ENCODE measurements at places on chromosomes 1 and 21. TPM values are rescaled to one million over a fixed set of nuclear protein-coding genes. Genes with fewer than 3 reads are reported as not detected.

The KRTAP11-1 gene
- not detected for polyA plus RNA-seq

The TMPRSS15 gene
- 3.9 TPM for polyA plus RNA-seq

The KLHDC9 gene
- 7.9 TPM for polyA plus RNA-seq

The CYP4Z1 gene
- 0.15 TPM for polyA plus RNA-seq

The SLAMF7 gene
- not detected for polyA plus RNA-seq

The CNKSR1 gene
- polyA plus RNA-seq = 4.9 TPM

GRCh38 chr1:184022668-184023067, 14.9 kb downstream of the COLGALT2 start:
- no peak for DNase-seq

DNA sequence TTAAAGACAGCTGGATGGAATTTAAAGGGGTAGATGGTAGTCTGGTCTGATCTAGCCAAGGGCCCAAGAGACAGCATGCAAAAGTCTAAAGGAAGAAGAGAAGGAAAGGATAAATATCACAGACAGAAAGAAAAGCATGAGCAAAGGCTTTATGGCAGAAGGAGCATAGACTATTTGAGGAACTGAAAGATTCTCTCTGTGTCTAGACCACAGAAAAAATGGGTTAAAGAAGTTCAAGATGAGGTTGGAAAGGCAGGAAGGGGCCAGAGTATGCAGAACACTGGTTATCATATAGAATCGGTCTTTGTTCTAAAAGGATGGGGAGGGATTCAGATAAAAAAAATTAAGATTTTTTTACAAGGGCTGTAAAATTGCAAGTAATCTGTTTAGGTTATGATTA, 136.8 kb upstream of the SGIP1 start:
- no peak for DNase-seq

DNA sequence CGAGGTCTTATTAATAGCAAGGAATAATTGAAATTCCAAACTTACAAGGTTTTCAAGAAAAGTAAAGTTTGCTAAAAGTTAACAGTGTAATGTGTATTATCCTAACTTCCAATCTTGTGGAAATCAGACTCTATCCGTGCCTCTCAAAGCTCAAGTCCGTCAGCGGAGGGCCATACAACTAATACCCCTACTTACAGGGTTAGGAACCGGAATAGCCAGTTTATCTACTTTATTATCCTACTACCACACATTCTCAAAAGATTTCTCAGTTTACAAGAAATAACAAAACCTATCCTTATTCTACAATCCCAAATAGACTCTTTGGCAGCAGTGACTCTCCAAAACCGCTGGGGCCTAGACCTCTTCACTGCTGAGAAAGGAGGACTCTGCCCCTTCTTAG, 457.8 kb downstream of the PTPRC start:
- DNase-seq = no peak

GRCh38 chr1:206768472-206769303, 1.9 kb upstream of the IL19 start:
- no peak for DNase-seq

DNA sequence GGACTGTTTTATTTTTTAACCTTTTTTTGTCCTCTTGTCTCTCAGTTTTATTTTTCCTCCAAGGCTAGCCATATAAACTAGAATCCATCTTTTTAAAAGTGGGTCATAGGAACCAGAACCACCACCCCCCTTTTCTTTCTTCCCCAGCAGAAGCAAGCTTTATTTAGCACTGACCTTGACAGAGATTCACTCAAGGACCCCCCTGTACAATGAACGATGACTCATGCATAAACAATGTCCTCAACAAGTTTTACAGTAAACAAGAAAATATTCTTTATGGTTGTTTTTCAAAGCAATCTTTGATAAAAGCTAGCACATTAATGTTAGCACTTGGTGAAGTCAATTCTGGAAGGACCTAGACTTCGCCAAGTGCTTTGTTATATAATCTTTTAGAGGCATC, 14.1 kb downstream of the PKN2 start:
- DNase-seq = no peak

DNA sequence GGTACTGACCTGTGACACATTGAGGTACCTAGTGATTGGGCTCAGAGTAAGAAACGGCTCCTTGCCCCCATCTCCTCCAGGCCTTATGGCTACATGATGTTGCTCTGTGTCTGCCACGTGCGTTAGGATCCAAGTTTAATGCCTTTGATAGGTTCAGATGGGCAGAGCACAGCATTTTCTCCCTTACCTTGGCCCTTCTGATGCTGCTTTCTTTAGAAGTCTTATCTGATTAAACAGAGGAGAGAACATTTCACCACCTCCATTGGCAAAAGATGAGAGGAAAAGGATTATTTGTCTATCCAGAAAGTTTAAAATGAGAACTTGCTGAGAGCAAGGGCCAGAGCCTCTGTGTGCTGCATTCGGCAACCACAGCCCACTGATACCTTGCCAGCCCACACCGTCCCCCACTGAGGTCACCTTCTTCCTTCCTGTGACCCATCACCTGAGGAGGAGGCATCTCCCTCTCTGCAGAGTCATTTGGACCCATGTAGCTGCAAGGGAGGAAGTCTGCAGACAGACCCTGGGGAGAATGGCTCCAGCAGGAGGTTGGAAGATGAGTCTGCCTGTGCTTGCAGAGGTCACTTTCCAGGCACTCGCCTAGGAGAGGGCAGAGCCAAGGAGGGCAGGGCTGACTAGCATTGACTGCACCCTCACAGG, 16.7 kb downstream of the SHISA4 start:
- no peak for DNase-seq

GRCh38 chr1:53398576-53399365, 60.4 kb upstream of the DMRTB1 start:
- no peak for DNase-seq

- DNase-seq = no peak
Observed at GRCh38 chr1:176773038-176773437, 310.1 kb downstream of the PAPPA2 start.

DNA sequence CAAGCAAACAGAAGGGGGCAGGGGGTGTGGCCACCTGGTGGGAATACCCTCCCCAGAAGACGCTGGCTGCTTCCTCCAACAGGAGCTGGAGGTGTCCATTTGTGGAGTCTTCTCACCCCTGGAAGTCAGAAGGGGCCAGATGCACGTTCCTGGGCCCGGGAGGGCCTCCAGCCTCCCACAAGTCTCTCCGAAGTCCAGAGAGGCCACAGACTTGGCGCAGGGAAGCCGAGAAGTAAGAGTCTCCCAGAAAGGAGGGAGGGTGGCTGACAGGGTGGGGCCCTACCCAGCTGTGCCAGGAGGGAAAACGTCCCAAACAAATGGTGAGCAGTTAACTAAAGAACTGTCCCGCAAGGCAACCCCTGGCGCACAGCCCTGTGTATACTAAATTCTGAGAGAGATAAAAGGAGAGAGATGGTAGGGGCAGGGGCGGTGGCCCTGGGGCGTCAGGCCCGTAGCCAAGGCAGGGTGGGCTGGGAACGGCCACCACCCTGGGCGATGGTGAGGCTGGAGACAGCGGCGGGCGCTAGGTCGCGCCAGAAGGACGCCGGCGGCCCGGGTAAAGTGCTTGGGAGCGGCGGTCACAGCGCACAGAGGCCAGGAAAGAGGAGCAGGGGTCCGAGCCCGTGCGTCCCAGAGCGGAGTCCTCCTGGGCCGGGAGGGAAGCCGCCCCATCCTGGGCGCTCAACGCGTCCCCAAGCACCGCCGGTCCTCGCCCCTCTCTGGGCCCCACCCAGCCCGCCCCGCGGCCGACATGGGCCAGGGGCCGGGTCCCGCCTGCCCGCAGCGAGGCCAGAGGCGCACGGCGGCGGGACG, 1.2 kb downstream of the CHD5 start:
- no peak for DNase-seq

DNA sequence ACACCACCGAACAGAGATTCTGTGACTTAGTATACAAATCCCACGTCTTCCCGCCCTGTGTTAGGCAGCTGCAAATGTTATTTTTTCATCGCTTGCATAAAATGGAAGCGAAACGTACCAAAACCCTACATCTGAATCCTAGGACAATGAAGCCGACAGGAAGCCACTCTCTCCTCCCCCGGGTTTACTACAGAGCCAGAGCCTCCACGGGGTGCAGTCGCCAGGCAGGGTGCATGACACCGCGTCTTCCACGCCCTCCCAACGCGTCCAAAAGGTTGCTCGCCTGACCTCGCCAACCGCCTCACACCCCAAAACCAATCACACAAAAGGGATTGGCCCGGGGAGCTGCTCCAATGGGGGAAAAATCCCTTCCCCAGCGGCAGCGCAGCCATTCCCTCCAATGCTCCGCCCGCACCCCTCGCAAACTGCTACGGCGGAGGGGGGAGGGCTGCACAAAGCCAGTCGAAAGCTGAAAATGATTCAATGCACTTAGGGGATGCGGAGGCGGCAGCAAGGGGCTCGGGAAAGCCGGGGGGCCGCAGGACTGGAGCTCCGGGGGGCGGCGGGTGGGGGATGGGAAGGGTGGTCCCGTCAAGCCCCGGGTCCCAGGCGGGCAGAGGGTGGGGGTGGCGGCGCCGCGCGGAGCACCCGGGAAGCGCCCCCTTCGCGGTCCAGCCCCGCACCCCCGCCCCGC, 701 bp downstream of the CEP170 start:
- peak; percentile 89 for DNase-seq

DNA sequence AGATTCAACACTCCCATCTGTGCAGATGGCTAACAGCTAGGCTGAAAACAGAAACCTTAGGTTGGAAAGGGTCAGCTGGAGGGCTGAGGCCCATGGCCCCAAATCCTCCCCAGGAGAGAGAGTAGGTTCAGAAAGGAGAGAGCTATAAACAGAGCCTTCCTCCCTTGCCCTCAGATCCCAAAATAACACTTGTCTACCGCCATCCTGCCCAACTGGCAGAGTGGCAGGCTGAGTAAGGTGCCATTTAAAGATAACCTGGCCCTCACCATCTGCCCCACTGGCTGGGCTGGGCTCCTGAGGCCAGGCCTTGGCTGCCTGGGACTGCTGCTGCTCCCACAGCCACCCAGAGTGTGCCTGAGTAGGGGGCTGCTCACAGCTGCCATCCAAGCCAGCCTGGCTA, 4.3 kb upstream of the SHISA4 start:
- no peak for DNase-seq

DNA sequence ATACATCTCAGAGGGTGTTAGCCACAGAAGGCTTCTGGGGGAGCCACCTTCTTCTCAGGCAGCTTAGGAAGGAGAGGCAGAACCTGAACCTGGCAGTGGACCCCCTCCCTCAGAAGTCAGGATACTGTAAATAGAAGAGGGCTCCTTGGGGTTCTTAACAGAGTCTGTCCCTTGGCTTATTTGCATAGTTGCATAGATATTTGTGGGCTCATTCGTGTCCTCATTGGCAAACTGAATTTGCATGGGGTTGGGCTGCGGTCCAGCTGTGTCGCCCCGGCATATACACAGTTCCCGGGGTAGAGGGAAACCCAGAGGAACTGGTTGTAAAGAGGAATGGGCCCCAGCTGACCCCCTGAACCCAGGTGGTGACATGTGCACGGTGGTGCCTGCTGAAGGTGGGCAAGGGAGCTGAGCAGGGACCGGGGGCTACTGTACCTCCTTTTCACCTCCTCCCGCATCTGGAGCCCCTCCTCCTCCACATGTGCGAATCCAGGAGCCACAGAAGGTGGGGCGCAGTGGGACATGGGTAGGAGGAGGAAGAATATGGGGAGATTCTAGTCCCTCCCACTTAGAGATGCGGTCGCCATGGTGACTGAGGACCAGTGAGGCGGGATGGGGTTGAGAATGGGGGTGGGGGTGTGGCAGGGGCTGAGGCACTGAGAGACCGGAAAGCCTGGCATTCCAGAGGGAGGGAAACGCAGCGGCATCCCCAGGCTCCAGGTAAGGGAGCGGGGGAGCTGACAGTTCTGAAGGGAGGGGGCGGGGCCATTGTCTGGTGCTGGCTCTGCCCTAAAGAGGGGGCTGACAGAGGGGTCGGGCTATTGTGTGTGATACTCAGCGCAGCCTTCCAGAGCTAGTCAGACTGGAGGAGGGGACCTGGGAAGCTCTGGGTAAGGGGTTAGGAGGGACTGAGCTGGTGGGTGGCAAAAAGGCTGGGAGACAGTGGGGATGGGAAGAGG, 3.7 kb upstream of the SEMA4A start:
- DNase-seq = no peak

DNA sequence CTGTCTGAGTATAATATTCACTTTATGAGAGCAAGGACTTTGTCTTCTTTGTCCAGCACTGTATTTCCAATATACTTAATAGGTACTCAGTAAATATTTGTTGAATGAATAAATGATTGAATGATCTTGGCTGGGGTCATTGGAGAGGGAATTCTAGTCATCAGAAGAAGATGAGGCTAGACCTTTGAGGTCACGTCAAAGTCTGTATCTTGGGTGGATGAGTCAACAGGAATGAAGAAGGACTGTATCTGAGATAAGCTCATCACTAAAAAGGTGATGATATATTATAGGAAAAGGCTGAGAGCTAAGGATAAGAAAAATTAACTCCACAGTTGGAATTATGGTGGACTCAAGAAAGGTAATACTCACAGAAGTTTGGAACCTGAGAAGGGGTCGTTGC, 125.1 kb upstream of the MAGI3 start:
- no peak for DNase-seq

- no peak for DNase-seq
Observed at GRCh38 chr1:234721476-234722269, 111.7 kb upstream of the IRF2BP2 start.

GRCh38 chr1:24119859-24120756, 8.2 kb upstream of the MYOM3 start:
- peak; percentile 72 for DNase-seq

GRCh38 chr1:118021668-118022067, 92.1 kb downstream of the WDR3 start:
- DNase-seq = no peak

DNA sequence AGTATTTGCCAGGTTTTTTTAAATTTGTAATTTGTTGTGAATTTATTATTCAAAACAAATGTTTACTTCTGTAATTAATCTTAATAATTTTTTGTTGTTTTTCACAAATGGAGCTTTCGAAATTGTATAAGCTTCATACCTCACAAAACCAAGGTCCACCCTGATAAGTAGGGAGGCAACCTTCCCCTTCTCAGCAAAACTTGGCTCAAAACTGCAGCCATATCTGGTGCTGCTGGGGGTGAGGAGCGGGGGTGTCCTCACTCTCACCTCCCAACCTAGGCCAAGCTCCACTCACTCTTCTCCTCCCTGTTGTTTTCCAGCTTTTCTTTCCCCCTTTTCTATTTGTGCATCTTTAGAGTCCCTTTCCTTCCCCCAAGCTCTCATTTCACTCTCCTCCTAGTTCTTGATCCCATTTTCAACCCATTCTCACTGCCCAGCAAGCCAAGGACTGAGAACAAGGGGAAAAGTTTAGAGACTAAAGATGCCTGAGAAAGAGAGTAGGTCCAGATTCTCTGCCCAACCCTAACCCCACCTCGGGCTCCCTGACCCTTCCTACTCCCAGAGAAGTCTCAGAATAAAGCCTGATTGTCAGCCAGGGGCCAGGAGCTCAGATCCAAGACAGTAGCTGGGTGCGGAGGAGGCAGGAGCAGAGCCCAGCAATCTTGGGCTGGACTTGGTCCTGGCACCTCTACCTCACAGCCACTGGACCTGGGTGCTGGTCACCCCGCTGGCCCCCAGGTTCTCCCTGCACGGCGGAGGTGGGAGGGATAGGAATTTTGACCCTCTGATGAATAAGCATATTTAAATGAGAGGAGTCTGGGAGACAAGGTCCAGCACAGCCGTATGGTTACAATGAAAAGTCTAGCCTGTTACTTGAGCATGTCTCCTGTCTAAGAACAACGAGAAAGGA, 8.3 kb upstream of the CFAP45 start:
- peak; percentile 31 for DNase-seq
